ENCODE measurements at places on chromosomes 11 and 22.

DNA sequence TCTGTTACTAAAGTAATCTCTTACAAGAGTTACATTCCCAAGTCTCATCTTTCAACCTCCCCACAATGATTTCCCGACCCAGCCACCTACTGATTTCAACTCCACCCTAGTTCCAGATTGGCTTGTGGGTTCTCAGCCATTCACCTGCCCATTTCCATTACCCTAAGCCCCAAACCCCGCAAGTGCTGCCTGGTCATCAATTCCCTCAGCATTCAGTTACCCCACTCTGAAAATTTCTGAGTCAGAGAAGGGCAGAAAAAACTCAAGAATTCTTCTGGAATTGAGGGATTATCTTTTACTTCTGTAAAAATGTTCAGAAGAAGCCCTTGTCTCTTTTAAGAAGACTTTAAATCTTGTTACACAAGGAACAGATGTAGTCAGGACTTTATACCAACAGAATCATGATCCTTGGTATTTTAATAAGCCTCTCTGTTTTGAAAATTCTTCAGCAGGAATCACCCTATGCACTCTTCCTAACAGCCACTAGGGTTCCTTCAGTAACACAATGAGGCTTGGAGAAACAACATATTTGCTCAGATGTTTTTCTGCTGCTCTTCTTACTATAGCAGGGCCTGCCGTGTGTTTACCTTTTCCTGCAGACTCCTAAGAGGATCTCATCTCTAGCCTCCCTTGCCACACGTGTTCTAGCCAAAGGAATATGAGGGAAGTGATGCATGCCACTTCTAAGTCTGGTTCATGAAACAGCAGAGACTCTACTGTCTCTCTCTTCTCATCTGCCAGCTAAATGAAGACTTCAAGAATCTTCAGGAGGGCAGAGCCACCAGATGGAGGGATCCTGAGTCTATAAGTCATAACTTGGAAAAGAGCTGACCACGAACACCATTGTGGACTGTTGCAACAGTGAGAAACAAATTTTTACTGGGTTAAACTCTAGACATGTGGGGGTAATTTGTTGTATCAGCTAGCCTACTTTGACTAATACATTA, 29.3 kb upstream of the PAMR1 start:
- DNase-seq: no peak

DNA sequence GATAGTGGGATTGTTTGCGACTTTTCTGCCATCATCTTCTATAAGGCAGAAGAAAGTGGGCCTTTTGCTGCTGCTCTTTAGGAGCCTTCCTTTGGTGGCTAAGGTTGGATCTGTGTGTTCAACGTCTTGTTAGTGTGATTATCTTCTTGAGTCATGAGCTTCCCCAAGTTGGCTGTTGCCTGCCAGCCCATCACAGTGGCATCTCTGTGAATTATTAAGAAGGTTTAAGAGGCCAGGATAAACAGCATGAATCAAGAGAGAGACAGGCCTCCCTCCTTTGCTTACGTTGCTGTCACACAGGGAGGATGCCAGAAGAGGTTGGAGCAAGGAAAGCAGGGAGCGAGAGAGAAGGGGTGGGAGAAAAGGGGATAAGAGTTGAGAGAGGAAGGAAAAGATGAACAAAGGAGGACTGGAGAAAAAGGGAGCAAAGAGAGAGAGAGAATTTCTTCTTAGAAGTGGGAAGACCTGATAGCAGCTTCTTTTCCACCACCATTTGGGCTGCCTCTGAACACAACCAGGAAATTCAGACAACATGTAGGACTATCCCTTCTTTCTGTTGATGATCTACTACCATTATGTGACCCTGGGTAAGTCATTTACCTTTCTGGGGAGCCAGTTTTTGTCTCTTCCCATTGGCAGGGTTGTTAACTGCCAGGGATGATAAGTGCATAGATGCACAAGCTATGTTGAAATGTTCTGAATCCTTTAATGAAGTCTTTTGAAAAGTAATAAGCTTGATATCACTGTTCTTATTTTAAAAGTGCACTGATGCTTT, 126.5 kb downstream of the NAV2 start:
- DNase-seq: no peak

DNA sequence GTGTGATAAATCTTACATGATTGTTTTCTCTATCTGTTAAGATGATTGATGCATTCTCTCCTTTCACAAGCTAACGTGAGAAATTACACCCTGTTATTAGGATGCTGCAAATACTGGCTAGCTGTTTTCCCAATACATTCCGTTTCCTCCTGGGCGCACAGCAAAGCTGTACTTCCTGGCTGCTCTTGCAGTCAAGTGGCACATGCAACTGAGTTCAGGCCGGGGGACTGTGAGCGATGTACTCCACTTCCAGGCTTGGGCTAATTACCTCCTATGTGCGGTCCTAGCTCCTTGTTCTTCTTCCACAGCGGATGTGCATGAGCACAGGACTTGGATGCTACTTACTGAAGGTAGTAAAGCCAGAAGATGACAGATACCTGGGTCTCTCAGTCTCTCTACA, 234.9 kb upstream of the SESN3 start:
- no peak for DNase-seq

- no peak for DNase-seq
Observed at GRCh38 chr11:103709371-103709770, 327.1 kb upstream of the DDI1 start.

- no peak for DNase-seq
Observed at GRCh38 chr11:120217941-120218694, 7.3 kb downstream of the OAF start.

DNA sequence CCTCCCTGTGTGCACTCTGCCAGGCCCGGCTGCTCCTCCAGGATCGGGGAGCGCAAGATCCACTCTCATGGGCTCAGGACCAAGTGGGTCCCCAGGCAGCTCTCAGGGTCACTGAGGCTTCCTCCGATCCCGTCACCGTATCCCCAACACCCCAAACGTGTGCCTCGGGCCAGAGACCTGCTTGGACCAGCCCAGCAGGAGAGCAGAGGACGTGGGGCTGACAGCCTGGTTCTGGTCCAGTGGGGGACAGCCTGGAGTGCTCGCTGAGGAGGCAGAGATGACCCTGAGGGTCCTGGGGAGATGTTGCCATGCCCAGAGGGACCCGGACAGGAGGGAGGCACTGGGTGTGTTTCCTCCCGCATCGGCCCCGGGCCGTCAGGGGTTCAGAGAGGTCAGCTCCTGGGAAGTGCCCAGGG, 1402.6 kb downstream of the BRD1 start:
- DNase-seq: no peak

DNA sequence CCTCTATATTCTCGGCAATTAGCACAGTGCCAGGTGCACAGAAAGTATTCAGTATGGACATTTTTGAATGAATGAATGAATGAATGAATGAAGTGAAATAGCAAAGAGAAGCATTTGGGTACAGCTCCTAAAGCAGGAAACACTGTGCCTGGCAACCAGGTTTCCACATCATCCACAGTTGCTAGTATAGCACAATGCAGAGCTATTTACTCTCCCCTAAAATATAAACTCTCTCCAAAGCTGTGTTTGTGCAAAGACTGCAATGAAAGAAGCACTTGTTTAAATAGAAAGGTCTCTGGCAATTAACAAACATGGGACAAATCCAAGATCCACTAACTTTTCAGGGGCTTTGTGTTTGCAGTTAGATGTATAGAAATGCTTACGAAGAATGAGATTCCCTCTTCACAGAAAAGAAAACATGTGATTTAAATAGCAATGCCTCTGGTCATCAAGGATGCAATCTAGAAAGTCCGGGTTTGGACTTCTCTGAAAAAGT, 103.0 kb upstream of the OPCML start:
- DNase-seq: no peak

- DNase-seq: no peak
Observed at GRCh38 chr11:104118105-104118744, 45.7 kb downstream of the PDGFD start.

DNA sequence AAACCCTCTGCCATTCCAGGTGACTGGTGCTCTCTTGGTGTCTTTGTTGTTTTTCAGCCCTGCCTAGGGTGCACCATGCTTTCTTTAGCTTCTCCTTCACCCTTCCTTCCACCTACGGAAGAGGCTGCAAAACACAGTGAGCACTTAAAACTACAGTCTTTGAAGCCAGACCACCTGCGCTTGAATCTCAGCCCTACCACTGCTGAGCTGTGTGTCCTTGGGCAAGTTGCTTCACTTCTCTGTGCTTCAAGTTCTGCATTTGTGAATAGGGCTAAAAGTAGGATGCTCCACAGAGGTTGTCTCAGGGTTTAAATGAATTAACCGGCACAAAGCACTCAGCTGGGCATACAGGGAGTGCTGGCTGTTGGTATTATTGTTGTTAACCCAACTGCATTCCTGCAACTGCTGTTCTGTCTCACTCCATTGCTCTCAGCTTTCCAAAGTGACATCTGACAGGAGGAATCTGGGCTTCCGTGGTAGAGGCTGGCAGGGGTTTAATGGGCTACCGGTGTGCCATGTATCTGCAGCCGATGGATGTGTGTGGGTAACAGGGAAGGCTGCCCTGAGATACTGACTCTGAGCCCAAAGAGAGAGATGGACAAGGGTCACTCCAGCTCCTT, 139.3 kb downstream of the FBXO7 start:
- DNase-seq: no peak

GRCh38 chr11:116984186-116984585, 114.0 kb downstream of the SIK3 start:
- DNase-seq: no peak
